NCI-H1694 (cell line): ENCODE measurements at places on chromosomes 7 and 10.
A peak's percentile ranks its signal among the peaks of the same experiment; 100 is the strongest.

- no peak for DNase-seq
Measured at GRCh38 chr7:4911111-4911828, 27.8 kb upstream of the RADIL start.

- DNase-seq = no peak
Measured at GRCh38 chr10:101561068-101561915, 26.8 kb downstream of the POLL start.

GRCh38 chr10:525565-526315, 163.7 kb downstream of the DIP2C start:
- no peak for DNase-seq

DNA sequence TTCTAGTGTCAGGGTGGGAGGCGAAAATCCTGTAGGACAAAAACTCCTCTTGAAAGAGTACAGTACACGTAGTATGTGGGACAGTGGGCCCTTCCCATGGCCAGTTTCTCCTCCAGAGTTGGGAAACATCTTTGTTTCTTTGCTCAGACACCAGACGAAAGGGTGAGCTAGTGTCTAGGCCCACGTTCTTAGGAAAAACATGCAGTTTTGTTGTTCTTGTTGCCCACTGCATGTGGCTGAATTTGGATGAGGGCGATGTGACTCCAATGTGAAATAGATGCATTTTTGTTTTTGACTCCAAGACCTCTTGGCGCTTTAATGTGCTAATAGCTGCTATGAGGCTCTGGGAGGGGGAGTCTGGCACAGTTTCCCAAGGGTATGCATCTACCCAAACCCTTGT, 100.8 kb downstream of the ATXN7L1 start:
- no peak for DNase-seq

DNA sequence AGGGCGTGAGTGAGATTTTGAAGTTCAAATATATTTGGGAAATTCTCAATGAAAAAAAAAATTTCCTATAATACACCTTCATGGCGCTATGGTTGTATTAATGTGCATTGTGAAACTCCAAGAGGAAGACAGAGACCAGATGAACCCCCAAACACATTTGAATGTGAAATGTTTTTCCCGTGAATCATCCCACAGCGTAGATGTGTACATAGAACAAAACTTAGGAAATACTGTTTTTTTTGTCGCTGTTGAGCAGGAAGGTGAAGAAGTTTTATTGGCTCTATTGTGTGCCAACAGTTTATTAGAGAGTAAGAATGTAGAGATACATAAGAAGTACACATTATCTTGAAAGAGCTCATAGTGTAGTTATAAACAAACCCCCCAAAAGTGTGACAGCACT, 134.0 kb downstream of the KCND2 start:
- DNase-seq = no peak

- no peak for DNase-seq
Measured at GRCh38 chr7:80843018-80843677, 75.7 kb downstream of the SEMA3C start.

DNA sequence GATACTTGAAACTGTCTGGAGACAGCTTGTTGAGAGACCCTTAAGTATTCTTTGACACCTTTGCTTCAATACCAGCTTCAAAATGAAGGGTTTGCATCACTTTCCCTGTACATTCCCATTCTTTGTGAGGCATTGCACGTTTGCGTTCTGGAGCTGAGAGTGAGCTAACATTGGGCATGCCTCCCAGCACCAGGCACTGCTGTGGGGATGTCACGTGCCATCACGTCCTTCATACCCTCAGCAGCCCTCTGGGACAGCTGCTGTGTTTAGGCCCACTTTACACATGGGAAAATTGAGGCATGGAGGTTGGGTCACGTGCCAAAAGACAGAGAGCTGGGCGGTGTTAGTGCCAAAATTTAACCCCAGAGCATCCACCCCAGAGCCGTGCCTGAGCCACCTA, 66.2 kb upstream of the INSYN2A start:
- DNase-seq = no peak

DNA sequence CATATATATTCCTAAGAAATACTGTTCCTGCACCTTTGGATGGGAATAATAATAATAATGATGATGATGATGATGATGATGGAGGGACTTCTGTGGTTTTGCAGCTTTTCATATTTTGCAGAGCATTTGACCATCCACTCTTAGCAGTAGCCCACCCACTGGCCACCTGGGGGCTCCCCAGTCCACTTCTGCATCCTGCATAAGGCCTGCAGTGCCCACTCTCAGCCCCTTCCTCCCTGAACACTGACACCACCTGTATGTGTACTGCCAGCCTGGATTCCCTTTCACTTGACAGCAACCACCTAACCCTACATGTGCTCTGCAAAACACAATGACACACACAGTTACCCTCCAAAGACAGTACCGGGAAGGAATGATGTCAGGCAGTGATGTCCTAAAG, 131.4 kb downstream of the ADAM12 start:
- no peak for DNase-seq

DNA sequence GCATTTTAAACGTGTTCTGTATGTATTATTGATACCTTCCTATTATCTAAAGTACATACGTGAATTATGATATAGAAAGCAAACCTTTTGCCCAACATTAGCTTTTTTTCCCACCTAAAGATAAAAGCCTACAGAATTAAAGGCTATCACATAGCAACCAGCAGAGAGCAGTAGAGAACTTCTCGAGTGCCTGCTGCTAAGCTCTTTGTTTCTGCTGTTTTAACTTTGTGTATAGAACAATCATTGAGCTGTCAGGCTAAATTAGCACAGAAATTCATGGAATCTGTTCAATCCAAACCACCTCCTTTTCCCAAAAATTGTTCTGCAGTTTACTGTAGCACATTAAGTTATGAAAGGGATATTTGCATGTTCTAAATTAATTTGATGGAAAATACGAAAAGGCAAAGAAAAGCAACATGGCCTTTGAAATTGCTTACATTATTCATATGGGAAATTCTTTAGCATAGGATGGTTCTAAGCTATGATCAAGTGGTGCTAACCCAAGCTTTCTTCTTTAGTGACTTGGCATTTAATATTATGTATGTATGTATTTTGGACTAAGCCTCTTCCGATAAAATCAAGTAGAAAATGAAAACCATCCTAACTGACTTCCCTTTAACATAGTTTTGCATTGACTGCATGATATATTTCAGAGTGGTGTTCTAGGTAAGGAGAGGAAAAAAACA, 1288.5 kb downstream of the GATA3 start:
- DNase-seq = peak; percentile 3

DNA sequence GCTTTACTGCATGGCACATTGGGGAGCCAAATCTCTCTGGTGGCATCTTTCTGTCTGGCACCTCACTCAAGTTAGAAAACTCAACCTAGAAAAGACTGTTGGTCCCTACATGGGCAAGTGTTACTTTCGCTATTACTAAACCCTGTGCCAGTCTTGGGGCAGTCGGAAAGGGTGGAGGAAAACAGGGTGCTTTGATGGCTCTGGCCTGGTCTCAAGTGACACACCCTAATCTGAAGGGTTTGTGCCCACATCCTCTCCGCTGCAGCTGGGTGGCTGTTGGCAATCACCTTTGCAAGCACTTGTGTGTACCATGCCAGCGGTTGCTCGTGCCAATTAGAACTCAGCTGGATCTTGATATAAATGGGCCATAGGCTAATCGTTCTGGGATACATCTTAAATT, 159.8 kb upstream of the ITGB1 start:
- no peak for DNase-seq

DNA sequence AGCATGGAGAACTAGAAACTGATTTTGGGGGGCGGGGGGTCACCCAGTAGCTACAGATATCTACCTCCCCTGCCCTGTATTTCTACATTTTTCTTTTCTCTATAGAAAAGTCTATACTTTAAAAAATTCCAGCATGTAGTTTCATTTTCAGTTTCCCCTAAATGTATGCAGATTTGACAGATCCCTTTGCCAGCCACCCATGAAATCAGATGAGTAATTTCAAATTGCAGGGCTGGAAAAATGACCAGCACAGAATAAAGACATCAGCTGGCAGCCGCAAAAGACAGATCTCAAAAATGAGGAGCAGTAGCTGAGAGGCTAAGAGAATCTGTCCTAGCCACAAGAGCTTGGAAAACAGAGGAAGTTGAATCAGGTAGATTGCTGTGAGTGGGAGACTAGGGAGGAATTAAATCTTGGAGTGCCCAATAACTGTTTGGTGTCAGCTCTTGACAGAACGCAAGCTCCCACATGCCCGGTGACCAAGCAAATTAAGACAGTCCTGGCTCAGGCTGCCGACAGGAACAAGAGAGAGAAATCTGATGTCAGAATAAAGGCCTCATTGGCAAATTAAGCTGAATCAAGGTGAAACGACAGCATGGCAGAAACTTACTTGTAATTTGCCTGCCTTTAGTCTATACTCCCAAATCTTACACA, 24.5 kb downstream of the ADRB1 start:
- DNase-seq = no peak

DNA sequence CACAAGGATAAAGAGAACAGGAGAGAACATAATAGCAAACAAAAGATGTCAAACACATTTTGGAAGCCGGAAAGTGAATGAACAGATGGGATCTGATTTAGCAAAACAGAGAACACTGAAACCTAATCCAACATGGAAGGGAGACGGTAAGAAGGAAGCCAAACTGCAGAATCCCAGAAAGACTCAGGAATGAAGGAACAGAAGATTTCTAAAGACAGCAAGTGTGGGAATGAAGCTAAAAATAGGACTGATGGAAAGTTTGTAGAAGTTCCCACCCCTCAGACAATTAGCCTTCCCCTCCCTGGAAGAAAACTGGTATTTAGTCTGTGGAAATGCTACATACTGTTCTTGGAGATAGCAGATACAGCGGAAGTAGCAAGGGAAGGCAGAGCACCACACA, 40.8 kb downstream of the SLC16A12 start:
- DNase-seq = no peak

DNA sequence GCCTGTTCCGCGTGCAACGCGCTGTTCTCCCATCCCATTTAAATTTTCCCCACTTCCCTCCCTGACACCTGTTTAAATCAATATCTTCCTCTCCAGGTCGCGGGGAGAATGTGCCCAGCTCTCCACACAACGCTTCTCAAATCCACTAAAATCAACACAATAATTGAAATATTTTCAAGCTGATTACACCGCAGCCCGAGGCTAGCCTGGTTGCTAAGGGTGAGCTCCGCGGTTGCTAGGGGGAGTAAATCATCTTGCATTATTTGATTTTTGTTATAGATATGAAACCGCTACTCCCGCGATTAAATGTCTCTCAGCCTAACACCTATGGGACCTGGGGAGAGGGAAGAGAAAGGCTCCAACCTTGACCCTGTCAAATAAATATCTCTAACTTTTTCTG, 36.2 kb downstream of the UNCX start:
- no peak for DNase-seq

- no peak for DNase-seq
Measured at GRCh38 chr10:19431622-19432351, 383.2 kb downstream of the MALRD1 start.

DNA sequence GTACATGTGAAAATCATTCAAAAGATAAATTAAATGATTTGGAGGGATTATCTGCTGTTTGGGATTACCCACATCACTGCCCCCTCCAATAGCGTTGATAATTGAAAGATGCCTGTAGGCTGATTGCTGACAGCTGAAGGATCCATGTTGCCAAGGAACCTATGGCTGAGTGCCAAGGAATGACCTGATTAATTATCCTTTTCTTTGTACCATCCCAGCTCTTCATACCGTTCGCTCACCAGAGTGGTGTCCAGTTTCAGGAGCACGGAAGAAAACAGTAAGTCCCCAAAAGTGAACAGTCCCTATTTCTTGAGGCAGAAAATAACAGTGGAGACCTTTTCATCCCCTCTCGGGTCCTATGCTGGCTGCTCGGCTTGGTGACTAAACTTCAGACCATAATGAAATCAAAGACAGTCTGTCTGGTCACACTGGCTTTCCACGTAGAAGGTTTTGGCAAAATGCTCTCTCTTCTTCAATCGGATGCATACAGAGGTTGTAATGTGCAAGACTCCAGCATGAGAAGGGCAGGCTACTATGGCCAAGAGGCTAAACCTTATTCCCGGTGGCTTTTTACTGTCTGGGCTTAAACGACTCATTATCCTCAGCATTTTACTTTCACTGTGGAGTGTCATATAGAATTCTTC, 108.8 kb downstream of the SPAG6 start:
- DNase-seq = peak; percentile 14
